Activated CD4-positive, CD25-positive, alpha-beta regulatory T cell (primary cell): ENCODE measurements at places on chromosomes 6 and 20.

DNA sequence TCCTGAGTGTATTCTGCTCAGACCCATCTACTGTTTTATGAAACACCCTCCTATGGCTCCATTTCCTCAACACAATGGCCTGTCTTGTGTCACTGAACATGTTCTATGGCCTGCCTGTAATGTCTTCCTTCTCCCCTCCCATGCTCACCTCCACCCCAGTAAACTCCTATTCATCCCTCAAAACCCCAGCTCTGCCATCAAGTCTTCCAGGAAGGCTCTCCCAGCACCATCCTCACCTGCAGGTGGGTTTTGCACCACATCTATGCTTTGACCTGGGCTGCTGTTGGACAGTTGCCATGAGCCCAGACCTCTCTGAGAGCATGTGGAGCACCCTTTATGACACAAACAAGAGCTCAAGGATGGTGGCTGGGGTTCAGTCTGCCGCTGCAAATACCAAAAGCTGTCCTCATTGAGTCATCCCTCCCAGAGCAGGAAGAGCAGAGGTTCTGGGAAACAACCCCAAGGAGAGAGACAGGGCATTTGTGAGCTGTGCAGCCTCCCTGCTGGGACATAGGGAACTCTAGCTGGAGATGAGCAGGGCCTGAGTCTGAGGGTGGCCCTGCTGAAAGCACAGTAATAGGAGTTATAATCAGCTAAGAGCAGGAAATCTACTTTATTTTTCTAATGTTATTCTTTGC lies 93.8 kb upstream of the CD93 start:
- DNase-seq, result no peak

DNA sequence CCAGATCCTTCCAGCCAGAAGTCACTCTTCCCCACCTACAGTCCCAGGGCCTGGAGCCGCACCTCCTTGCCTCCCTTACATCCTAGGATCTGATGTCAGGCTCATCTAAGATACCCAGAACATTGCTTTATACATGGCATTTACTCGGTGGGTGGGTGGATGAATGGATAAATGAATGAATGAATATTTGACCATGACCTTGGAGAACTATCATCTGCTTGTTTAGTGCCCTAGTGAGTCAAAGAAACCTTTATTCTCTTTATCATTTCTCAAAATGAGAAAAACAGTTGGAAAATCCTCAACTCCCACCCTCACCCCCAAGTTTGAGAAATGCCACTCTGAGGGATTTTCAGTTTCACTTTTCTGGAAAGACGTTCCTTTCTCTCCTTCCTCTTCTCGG lies 56.0 kb downstream of the DAAM2 start:
- DNase-seq, result no peak

DNA sequence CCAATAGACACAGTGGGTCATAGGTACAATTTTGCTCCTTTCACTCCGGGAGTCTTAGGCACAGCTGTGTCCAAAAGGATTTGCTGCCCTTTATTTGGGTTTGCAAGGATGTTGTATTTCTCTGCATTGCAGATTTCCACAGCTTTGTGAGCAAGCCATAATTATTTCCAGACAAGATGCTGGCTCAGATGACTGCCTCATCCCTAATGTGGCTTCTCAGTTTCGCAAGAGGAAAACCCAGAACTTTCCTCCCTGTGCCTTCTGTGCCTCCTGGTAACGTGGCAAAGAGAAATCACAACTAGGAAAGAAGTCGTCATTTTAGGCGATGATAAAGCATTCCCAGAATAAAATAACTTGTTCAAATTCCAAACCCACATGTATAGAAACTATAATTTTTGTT lies 33.7 kb downstream of the FAM50B start:
- DNase-seq, result no peak

DNA sequence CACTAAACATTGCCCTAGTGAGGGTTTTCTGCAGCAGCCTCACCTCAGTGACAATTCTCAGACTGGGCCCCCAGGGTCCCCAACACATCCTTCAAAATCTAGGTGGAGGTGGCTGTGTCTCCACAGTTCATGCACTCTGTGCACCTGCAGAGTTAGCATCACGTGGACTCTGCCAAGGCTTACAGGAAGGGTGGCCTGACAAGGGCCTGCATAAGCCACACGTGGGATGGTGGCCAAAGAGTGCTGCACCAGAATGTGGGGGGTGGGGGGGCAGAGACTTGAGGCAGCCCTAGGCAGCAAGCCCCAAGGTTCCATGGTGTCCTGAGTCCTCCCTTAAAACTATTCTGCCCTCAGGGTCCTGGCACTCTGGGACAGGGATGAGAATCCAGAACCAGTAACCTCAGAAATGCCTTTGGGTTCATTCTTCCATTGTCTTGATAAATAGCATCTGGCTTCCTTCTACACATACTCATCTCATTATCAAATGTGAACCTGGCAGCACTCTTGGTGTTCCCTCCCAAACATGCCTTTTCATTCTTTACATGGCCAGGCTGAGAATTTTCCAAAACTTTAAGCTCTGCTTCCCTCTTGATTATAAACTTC lies 1.6 kb upstream of the SERPINB1 start:
- DNase-seq, result no peak

DNA sequence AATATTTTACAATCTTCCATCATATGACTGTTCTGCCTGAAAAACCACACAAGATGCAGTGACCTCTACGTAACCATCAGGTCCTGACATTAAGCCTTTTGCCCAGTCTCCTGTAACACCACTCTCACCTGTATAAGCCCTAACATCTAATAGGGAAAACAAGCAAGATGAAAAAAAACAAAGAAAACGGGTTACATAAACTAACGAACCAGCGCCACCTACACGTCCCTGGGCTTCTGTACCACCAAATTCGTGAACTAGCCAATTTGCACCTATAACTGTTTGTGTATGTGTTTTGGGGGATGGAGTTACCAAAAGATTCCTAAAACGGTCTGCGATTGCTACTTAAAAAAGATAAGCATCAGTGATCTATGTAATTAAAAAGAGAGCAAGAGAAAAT lies 70.2 kb downstream of the BLOC1S5 start:
- DNase-seq, result no peak

- DNase-seq, result no peak
Observed at GRCh38 chr6:91317247-91317835, 730.5 kb upstream of the MAP3K7 start.

- DNase-seq, result no peak
Observed at GRCh38 chr6:84639396-84639795, 125.0 kb downstream of the TBX18 start.

DNA sequence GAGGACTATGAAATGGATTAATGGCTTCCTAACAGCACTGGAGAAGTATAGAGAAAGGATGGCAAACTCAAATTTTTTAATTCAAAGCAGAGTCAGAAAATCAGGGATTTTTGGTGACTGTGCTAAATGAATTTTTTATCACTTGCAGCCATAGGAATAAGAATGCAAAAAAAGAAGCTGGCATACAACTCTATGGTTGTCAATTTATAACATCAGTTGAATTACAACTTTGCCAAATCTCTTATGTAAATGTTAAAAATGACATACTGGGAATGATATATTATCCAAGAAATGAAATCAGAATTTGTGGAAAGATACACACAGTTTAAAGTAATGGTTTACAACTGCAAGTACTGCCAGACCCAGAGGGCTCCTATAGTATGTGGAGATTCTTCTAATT lies 106.5 kb downstream of the HTR1B start:
- DNase-seq, result no peak

DNA sequence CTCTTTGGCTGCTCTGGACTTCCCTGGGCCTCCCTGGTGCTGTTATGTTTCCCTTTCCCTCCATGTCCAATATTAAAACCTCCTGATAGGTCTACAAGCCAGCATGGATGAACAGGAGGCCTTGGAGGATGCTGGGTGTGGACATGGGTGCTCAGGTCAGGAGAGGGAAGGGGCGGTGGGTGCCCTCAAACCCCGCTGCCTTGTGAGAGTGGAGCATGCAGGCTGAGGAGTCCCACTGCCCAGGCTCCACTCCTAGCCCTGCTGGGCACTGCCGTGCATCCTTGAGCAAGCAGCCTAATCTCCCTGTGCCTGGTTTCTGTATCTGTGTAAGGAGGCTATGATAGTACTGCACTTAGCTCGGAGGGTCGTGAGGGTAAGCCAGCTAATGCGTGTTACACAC lies 18.4 kb upstream of the CCDC167 start:
- DNase-seq, result no peak

DNA sequence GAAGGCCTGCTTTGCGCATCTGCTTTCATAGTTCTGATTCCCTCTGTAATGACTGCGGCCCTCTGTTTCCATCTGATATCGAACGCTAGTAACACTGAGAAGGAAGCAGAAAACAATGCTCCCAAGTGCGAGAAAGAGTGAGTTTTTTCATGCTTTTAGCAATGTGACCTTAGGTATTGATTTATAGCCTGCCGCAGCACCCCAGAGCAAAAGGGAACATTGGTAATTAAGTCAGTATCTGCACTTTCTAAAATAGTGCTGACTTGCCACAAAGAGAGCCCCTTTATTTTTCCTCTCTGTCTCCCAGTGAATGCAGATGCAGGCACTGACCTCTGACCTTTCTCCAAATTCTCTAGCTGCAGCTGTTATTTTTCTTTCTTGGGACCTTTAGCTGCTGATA lies 129.8 kb downstream of the HDGFL1 start:
- DNase-seq, result no peak

DNA sequence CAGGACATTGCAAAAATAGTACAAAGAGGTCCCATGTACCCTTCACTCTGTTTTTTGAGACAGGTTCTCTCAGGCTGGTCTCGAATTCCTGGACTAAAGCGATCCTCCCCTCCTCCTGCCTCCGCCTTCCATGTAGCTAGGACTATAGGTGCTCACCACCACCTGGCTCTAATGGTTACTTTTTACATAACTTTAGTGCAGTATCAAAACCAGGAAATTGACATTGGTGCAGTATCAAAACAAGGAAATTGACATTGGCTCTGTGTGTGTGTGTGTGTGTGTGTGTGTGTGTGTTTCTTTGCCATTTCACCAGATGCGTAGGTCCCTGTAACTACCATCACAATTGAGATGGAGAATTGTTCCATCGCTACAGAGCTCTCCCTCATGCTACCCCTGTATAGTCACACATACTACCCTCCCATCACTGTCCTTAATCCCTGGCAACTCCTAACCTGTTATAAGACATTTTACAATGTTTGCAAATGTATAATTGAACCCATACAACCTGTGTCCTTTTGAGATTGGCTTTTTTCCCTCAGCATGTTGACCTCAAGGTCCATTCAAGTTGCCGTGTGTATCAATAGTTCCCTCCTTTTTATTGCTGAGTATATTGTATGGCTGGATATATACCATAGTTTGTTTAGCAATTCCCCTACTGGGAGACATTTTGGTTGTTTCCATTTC lies 28.3 kb upstream of the RIPOR2 start:
- DNase-seq, result no peak

DNA sequence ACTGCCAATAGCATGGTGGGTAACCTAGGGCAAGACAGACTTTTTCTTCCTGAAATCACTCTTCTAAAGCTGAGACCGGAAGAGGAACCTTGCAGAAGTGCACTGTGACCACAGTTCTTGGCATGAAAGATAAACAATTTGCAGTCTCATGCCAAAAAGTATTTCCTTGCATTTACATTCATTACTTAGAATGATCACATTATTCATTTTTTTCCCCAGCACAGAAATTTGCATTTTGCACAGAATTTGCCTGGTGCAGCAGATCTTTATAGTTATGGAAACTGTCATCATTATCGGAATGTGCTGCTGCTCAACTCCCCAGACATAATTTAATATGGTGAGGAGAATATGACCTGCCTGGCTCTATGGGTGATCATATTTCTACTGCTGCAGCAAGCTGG lies 42.2 kb upstream of the EDN3 start:
- DNase-seq, result no peak

DNA sequence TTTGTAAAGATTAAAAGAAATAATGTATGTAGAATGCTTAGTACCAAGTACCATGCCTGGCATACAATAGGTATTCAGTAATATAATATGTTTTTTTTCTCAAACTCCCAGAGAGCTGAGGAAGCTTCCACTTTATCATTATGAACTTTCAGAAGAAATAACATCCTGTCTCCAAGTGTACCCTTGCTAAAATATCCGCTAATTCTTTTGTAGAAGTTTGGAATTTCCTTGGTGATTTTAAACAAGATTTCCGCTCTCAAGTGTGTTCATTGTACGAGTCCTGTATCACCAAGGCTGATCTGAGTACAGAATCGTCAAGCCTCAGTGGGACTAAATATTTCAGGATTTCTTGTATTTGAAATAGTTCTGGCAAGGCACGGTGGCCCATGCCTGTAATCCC lies 16.1 kb upstream of the RNF144B start:
- DNase-seq, result no peak

DNA sequence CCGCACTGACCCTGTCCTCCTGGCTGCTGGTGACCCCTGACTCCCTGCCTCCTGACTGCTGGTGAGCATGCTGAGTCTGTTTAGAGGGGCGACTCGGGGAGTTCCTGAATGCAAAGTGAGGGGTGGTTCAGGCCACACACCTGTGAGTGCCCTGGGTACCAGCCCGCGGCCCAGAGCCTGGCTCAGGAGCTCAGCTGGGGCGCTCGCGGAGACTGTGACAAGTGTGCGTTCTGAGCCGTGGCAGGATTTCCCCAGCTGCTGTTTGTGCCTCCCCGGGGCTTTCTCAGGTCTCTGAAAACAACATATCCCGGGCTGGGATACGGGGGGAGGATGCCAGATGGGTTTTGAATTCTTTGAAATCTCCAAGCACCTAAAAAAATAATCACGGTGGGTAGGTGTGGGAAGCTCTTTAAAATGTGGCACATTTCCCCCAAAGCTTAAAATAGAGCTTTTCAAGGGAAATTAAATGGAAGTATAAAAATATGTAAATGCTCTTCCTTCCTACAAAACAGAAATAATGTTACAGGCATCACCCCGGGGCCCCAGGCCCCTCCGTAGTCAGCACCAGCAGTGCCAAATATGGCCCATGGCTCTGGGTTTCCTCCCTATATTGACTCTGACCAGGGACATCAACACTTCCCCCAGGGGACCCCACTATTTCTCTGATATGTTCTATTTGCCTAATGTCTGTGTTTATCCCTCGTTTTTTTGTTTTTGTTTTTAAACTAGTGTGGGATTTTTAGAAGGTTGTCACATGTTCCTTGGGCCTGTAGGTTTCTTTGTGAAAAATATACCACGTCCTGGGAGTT lies 49.9 kb upstream of the TAGAP start:
- DNase-seq, result no peak

DNA sequence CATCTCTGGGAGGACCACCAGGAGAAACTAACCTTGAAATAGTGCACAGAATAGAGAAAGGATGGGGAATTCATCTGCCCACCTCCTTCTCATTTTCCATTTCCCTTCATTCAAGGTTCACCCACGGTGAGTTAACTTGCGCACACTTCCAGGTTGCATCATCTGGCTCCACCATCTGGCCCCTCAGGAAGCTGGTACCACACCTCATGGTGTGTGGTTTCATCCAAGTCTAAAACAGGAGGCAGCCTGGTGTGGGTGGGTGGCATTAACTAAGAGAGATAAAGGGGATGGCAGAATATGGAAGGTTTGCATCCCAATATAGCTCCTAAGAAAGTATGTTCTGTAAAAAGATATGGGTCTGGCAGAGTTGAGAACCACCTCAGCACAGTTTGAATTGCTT lies 3.8 kb downstream of the ZNF334 start:
- no peak for DNase-seq

- DNase-seq, result no peak
Observed at GRCh38 chr20:20897145-20897544, 184.7 kb upstream of the RALGAPA2 start.

- DNase-seq, result no peak
Observed at GRCh38 chr20:31537890-31538289, 23.6 kb downstream of the HM13 start.
